ENCODE measurements at places on chromosomes 12 and 14.

DNA sequence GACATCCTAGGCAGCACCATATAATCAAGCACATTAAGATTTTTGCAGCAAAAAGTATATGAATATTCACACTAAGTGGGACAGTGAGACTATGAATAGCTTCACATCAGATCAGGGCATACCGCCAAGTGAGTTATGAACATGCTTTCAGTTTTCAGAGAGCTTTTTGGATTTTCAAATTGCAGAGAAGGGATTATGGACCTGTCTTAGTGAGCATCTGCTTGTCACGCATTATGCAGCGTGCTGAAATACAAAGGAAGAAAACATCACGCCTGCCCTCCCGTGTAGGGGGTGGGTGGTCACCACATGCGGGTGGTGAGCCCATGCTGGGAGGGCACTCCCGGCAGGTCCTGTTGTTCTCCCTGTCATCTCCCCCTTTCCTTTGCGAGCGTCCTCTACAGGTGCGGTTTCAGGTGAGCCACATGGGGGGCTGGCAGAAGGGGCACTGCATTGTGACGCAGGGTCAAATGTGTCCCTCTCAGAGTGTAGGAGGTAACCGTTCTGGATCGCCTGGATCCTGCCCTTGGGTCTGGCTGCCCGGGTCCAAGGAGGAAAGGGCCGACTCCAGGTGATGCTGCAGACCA is 42.6 kb downstream of the TRAF3 start:
- DNase-seq = no peak

- no peak for DNase-seq
Measured at GRCh38 chr14:104887623-104888488, 22.8 kb downstream of the CEP170B start.

GRCh38 chr14:63204407-63205043 is at the start of gene RHOJ:
RHOJ (plus strand) TSS chr14:63204443; CDS start chr14:63204870, 427 bp downstream.
- DNase-seq = no peak

- DNase-seq = peak; percentile 91
Measured at GRCh38 chr12:119176267-119177055, 2.3 kb upstream of the HSPB8 start.

DNA sequence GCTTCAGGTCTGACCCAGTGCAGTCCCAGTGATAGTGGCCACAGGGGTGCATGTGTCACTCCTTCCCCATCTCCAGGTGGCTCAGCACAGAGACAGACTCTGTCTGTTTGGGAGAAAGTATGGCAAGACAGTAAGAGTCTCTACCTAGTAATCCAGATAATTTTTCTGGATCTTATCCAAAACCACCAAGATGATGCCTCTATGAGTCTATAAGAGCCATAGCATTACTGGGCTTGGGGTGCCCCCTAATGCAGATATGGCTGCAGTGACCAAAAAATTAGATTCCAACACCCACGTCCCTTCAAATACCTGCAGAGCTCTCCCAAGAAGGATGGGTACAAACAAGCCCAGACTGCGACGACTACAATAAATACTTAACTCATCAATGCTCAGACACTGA is 123.8 kb downstream of the GRIP1 start:
- no peak for DNase-seq

DNA sequence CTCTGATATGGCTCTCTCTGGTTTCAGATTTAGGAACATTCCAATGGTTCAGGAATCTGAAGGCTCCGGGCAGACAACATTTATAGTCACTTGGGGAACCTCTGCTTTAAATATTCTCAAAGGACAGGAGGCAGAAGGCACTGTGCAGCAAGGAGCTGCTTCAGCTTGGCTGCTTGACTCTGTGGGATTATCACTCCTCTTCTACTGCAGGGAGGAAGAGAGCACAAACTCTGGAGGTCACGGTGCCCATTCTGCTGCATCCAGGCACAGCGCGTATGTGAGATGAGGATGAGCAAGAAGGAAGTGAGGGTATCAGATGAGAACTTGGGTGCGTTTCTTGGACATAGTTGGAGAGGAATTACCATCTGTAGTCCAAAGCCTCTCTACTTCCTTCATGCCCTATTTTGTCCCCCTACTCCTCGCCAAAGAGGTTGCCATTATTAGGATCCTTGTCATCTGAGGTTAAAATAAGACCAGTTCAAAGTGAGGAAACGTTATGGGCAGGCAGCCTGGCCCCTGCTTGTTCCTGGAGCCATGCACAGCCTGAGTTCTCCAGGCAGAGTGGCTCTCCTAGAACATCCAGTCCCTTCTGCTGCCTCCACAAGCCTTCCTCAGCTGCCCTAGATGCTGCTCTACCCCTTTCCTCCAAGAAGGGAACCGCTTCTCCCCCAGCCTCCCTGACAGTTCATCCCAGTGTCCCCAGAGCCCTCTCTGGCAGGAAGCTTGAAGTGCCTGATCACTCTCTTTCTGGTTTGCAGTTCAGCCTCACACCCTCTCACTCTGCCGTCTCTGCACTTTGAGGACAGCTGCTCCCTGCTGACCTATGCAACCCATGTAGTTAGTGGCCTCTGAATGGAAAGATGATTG is 12.5 kb downstream of the FGF6 start:
- DNase-seq = no peak

DNA sequence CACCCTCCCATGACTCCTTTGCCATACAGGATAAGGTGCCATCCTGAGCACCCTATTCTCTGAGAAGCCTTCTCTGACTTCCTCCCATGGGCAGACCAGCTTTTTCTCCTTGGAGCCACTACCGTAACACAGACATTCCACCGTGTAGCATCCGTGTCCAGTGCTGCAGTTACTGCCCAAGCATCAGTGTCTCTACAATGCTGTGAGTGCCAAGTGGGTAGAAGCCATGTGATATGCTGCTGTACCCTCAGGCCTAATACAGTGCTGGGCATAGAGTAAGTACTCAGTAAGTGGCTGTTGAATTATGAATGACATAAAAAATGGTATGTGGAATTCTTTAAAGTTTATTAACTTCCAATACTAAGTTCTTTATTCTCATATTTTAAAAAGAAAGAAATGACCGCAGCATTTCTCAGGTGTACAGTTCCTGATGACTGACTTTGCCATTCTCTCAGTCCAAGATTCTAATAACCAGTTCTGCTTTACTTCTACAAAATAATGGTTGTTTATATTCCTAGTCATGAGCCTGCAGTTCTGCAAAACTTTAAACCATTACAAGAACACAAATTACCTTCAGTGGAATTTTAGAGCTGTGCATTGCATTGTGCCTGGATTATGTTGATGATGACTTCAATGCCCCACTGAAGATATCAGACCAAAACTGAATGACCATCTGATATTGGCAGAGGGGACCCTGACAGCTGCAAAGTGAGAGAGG is 118.7 kb downstream of the RPAP3 start:
- no peak for DNase-seq

GRCh38 chr14:103624860-103625259 is 4.2 kb upstream of the KLC1 start:
- DNase-seq = peak; percentile 76

DNA sequence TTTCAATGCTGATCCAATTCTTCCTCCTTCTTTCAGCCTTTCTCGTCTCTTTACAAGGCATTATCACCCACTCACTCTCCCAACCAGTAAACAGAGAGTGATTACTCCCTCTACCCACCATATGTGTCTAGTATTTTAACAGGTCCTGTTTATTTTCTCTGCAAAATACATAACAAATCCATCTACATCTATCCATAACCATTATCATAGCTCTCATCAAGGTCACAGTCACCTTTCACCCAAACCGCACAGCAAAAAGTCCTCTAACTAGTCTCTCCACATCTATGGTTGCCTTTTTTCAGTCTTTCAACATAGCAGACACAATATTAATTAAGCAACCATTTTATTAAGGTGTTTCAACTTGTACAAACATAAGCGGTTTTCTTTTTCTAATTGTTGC is 21.9 kb upstream of the RERG start:
- DNase-seq = no peak

- DNase-seq = no peak
Measured at GRCh38 chr14:91570021-91570420, 59.9 kb upstream of the PPP4R3A start.

All from AG08395 (cell line).